OCI-M1 (cell line): ENCODE measurements at places on chromosomes 2 and 18.

- peak; percentile 18 for DNase-seq
Observed at GRCh38 chr18:64436111-64436510, 287.2 kb upstream of the LINC00305 start.

GRCh38 chr18:3689986-3690763 is 240.2 kb downstream of the TGIF1 start:
- no peak for DNase-seq

GRCh38 chr2:150520033-150520432 is 32.6 kb upstream of the RND3 start:
- DNase-seq, result no peak

DNA sequence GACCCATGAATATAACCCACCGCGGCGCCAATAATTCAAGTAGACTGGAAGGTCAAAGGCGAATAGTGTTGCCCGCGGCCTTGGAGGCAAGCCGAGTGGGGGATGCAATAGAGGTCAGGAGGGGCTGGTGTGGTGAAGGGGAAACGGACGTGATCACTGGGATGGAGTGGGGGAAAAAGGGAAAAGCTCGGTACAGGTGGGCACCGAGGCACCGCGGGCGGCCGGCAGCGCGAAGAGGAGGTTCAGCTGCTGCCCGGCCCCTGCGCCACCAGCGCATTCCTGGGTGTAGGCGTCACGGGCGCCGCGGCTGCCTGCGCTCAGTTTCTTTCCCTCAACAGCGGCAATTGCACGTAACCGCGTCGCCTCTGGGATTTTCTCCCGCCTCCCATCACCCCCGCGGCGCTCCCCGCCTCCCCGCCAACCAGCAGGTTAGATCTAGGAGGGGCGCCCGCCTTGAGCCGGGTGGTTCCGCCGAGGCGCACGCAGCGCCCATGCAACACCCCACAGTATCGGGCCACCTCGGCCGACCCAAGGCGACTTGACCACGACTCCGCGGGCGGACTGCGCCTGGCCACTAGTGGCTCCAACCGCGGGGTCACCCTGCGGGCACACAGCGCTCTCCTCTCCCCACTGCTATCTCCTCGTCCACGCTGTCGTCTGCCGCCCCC is 1.5 kb downstream of the RND3 start:
- no peak for DNase-seq

DNA sequence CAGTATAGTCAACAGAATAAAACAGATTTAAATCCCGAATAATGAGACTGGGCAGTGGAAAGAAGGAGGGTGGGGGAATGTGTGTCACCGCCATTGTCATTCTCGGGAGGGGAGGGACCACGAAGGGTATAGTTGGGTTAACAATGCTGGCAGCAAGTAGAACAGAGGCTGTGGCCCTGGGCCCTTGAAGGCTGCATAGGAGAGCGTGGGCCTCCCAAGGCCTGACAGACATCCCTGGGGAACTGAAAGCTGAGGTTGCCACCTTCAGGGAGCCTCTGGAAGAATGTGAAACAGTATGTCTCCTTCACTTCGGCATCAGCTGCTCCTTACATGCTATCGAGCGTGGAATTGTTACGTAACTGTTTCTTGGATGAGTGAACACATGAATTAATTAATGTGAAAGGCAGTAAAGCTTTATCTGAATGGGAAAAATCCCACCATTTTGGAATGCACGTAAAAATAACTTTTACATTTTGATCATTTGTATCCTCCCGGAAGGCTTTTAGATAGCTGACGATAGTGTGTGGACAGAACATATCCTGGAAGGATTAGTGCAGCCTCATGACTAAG is 92.8 kb upstream of the TTC39C start:
- no peak for DNase-seq

- DNase-seq, result no peak
Observed at GRCh38 chr2:238742066-238742465, 105.8 kb upstream of the TWIST2 start.

GRCh38 chr2:6872394-6872793 is 5.2 kb upstream of the RSAD2 start:
- peak; percentile 87 for DNase-seq

DNA sequence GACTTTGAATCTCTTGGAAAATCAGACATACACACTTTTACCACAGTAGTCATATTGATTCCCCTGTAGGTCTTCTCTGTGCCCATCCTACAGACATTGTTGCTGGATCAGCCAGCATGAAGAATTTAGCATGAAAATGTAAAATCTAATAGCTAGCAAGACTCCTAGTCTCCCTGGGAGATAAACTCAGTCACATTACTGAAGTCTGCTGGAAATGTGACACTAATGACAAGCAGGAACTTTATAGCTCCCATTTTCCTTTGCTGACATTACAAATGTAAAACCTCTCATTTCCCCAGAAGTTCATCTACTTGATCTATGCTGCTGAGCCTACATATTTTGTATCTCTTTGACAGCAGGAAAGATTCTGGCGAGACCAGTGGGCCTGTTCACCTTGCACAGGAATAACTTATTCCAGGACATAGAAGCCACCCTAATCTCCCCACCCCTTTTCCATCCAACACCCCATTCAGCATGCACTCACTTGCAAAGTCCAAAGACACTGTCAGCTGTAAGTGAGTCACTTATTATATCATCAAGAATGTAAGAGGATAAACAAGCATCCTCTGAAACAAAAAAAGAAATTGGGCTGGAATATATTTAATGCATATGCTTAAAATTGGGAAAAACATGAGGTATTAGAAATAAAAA is 648.3 kb upstream of the PKDCC start:
- DNase-seq, result no peak

DNA sequence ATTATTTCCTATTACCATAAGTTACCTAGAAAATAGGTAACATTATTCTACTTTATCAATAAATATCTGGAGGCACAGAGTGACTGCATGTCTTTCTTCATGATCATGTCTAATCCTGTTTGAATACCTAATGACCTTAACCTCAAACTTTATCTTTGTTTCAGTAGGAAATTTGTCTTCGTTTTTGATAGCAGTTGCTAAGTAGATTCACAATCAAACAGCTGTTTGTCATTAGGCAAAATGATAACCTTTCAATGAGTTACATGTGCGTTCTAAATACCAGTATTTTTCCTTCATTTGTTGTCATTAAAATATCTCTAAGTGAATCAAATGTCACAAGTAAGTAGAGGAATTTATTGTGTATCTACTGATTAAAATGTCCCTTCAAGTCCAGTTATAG is 473.8 kb downstream of the NRXN1 start:
- DNase-seq, result no peak
